ENCODE measurements at places on chromosomes 2 and 18.

GRCh38 chr18:407191-407590 is 93.3 kb downstream of the COLEC12 start:
- DNase-seq: no peak

- peak; percentile 94 for DNase-seq
Observed at GRCh38 chr18:13629841-13630715, 96.3 kb downstream of the FAM210A start.

DNA sequence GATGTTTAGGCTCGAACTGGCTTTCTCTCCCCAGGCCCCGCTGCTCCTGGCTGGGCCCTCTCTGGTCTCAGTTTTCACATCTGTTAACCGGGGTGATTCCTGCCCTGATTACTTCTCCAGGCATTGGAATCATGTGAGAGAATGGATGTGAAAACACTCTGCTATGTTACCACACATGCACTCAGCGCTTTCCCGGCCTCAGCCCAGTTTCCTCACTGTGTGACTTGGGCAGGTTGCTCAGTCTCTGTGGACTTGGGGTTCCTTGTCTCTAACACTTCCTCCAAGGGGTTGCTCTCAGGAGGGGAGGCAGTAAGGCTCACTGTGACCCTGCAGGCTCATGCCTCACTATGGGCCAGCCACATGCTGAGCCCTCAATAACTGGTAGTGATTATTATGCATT is 230.4 kb upstream of the HS6ST1 start:
- DNase-seq: no peak

GRCh38 chr2:30218814-30219213 is 12.5 kb upstream of the LBH start:
- DNase-seq: no peak

DNA sequence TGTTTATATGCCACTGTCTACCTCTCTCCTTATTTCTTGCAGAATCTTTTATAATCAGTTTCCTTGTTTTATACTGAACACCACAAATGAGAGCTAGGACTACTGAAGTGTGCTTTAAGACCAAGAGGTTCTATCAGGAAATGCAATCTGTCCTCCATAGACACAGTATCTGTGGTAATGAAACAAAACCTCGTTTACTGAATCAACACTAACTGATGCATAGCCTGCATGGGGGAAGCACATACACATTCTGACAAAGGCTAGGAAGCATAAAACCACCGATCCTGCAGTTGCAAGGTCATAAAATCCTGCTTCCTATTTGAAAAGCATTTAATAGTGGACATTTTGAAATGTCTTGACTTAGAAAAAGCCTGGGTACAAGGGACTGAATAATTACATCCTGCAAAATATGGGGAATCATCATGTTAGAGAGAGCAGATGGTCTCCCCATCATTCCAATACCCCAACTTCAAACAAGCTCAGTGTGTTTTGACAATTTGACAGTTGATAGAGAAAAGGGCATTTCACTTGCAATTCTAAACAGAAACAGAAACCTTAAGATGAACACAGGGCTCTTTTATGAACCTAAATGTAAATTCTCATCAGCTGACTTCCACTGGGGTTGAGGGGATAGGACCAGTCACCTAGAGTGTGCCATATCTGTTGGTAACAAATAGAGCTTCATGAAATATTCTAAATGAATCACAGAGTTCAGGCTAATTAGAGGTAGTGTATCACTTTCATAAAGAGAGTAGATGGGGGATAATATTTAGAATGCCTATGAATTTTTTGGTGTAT is 1845.6 kb upstream of the PIK3C3 start:
- no peak for DNase-seq

- no peak for DNase-seq
Observed at GRCh38 chr2:193793914-193794313, 1599.2 kb upstream of the TMEFF2 start.

All from H7 (cell line).